ENCODE measurements at places on chromosomes 16 and 17.

DNA sequence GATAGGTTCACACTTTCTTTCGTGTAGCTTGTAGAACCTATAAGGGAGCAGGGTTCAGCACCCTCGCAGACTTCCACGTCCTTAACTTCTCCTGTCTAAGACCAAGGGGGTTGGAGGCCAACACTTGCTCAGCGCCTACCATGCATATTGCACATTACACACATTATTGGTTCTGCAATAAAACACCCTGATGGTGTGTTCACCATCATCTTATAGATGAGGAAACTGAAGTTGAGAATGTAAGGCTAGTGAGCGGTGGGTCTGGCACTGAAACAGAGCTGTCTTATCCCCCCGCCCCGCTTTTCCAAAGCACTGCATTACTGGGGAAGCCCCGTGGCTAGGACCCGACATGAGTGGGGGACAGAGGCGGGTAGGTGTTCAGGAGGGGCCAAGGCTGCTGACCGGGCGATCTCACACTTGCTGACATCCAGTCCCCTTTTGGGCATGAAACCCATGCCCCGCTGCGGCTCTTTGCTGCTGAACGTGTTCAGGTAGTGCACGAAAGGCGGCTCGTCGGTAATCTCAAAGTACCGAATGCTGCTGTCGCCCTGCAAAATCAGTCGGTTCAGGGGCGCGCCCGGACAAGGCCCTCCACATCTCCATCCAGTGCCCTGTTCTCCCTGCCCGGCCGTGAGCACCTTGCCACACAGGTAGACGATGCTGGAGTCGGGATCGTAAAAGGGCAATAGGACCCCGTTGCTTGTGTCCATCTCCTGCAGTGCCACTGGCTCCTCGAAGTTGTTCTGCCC lies 6.2 kb downstream of the CORO6 start:
- DNase-seq = no peak

- DNase-seq = no peak
These were observed 78.7 kb downstream of the VMP1 start for GRCh38 chr17:59786213-59786535.

- no peak for DNase-seq
These were observed 72.8 kb upstream of the ZNF750 start for GRCh38 chr17:82912484-82913089.

DNA sequence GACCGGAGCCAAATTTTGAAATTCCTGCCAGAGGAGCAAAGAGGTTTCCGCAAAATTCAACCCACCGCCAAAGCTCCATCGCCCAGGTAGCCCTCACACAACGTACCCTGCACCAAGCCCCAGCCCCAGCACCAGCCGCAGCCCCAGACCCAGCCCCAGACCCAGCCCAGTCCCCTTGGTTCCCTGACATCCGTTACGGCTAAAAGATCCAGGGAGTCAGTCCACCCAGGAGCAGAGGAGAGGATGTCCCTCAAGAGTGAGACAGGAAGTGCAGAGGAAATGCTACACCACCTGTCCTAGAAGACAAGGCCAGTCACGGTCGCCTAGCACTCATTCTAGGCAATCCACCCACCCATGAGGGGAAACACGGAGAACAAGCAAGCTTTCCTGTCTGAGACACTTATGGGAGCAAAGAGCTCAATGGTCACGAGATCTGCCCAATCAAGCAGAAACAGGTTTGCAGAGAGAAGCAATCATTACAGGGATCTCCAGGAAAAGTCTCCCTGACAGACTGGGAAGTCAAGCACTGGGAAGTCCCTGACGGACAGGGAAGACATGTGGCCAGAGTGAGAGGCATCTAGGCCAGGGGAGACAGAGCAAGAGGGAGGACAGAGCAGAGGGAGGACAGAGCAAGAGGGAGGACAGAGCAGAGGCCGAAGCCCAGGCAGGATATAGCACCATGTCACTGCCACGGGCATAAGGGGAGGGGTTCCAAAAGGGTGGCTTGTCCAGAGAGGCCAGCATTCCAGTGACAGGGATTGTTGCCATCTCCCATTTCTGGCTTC lies 15.0 kb upstream of the KCNJ18 start:
- no peak for DNase-seq

GRCh38 chr16:83402160-83402814 lies 405.5 kb upstream of the HSBP1 start:
- DNase-seq = no peak

- DNase-seq = peak; percentile 4
These were observed 22.9 kb upstream of the YWHAE start for GRCh38 chr17:1422885-1423284.

DNA sequence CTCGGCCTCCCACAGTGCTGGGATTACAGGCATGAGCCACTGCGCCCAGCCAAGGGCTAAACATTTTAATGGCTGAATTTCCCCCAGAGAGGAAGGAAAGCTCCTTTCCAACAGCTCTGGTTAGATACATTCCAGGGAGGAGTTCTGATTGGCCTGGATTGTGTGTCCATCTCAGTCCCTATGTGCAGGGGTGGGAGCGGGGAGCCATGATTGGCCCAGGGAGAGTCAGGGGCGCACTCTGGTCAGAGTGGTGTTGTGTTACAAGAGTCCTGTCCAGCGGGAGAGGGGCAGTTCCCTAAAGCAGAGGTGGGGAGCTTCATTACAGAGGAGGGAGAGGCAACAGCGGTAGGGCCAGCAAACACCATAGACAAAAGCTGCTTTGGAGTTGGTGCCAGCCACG lies 75.0 kb downstream of the RAP1GAP2 start:
- no peak for DNase-seq

DNA sequence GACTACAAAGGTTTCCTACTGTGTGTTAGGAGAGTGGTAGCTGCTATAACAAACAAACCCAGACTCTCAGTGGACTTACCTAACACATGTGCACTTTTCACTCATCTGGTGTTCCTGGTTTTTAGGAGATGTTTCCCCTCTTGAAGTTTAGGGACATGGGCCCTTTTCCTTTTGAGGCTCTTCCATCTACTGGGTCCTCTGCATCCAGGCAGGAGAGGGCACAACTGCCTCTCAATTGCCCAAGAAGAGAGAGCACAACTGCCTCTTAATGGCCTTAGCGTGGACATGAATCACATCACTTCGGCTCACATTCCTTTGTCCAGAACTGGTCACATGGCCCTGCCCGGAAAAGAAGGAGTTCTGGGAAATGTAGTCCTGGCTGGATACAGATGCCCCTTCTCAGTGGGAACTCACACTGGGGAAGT lies 9.8 kb upstream of the TNRC6C start:
- DNase-seq = peak; percentile 39

GRCh38 chr16:2028620-2029220 lies 2.0 kb downstream of the NHERF2 start:
- no peak for DNase-seq

- DNase-seq = peak; percentile 44
These were observed 74.1 kb downstream of the SNX11 start for GRCh38 chr17:48181653-48182052.

GRCh38 chr17:78108726-78109488 lies 19.6 kb downstream of the TMC6 start:
- DNase-seq = no peak

GRCh38 chr17:81608082-81608481 lies 28.8 kb downstream of the NPLOC4 start:
- DNase-seq = no peak

DNA sequence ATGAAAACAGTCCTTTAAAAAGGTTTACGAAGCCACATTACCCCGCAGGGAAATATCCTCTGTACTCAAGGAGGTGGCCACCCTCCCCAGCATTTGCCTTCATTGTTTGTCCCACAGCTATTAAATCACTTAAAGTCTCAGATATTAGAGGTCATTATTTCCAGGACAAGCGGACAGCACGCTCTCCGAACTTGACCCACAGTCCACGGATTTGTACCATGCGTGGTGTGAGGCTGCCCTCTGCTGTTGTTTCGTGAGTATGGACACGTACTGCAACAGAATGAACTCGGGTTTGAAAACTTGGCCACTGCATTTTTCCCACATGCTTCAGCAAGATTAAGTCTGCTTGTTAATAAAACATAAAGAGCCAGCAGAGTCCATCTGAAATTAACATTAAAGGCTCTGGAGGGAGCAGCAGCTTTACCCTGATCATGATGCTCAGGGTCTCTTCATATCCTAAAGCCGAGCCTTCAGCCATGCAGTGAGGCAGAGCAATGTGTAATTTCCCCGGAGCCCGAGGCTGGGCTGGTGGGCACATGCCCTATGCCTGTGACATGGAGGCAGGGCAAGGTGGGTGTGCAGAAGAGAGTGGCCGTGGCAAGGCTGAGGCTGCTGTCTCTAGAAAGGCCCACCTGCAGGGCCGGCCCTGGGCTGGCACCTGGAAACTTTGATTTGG lies 19.7 kb downstream of the MEAK7 start:
- DNase-seq = peak; percentile 60

DNA sequence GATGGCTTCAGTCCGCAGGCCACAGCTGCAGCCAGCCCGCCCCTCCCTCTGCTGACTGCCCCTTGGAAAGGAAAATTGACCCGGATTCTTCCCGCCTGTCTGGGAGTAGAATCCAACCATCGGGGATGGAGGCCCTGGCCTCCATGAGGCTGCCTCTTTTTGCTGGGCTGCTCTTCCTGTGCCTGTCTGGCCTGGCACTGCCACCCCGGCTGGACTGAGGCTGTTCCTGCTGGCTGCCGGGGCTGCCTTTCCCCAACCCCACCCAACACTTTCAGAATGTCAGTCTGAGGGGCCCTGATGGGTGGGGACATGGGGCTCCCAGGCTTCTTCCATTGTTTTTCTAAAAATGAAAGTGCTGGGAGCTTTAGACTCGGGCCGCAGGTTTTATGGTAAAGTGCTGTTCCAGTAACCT lies 7.3 kb downstream of the BAHCC1 start:
- no peak for DNase-seq

- DNase-seq = no peak
These were observed 13.3 kb upstream of the CAVIN1 start for GRCh38 chr17:42436391-42436790.

GRCh38 chr17:17824783-17825614 lies 11.8 kb downstream of the SREBF1 start:
- DNase-seq = no peak

DNA sequence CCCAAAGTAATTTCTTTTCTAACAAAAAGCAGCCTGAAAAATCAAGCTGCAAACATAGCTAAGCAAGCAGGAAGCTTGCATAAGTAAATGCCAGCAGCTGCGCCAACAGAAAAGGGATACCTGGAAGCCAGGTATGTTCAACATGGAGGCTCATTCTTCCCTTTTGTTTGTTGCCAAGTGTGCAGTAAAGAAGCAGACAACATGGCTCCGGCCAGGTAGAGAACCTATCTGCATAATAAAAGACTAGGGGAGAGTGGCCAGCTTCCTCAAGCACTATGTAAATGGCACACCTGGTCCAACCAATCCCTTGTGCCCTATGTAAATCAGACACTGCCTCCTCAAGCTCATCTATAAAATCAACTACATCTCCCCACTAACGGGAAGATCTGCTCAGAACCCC lies 1407.0 kb downstream of the CDH11 start:
- no peak for DNase-seq
